Type B pancreatic cell (in vitro differentiated cells): ENCODE measurements at places on chromosomes 12 and 14. TPM values are rescaled to one million over a fixed set of nuclear protein-coding genes. Genes with fewer than 3 reads are reported as not detected.

DNA sequence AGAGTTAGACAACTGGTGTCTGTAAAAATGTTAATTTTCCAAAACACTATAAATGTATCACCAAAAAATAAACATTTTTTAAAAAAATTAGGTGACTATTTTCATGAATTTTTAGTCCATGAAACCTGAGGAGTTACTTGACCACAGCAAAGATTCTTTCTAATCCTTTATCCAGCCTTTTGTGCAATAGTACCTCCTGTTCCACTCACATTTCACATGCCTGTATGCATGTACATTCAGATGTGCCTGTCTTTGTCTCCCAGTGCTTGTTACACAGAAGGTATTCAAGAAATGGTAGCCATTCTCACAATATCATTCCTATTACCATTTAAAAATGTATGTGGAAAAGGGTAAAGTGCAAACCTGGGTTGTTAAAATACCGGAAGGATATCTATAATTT, 857.0 kb downstream of the DIO2 start:
- peaks cover 28% of the 10 kb centered on the region for H3K4me1 ChIP-seq
- H3K27me3 ChIP-seq, result no peaks in the 10 kb centered on the region
- H3K36me3 ChIP-seq, result no peaks in the 10 kb centered on the region
- no peak overlapping the region for H3K4me3 ChIP-seq

DNA sequence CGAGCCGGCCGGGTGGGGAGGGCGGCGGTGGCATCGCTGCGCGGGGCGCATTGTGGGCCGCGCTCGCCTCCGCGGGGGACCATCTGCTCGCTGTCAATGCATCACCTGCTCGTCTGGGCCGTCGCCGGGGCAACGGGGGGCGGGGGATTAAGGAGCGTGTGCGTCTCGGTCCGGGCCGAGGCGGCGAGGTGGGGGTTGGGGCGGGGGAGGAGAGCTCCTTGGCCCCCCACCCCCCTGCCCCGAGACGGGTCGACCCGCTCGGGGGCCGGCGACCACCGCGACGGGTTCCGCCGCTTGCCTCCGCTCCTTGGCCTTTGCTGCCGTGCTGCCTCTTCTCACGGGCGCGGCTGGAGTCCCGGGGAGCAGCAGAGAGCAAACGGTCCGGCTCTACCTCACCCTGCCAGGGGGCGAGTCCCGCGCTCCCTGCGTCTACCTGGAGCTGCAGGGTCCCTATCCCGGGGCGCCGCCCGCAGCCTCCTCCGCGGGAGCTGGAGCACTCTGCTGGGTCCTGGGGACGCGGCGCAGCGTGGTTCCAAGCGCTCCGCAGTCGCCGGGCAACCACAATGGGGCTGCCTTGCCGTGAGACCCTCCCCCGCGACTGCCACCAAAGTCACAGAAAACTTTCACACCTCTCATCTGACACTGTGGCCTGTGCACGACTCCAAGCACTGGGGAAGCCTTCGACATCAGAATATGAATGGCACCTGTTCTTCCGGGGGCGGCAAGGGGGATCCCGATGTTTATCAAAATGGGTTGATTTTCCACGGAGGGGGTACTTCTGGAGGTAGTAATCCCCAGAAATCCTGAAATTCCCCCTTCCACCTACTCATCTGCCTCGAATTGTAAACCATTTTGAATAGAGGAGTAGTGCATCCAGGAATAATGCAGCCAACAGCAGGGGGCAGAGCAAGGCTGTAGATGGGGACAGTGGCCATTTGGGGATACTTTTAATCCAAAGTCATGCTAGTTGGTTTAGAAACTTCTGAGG, at the start of gene C12orf42:
Gene C12orf42 (minus strand): TSS at position 500 of the 988 bp plus-strand sequence. CDS start 17,542 bp downstream, outside the sequence.
- peak within 1 kb of the TSS; percentile 10 for H3K27ac ChIP-seq
- peak within 1 kb of the TSS; percentile 84 for H3K4me3 ChIP-seq
- H3K27me3 ChIP-seq, result peaks cover 61% of the 10 kb centered on the region
- H3K36me3 ChIP-seq, result no peaks in the 10 kb centered on the region
- peaks cover 7% of the 10 kb centered on the region for H3K4me1 ChIP-seq

GRCh38 chr14:38502239-38502638, 246.3 kb upstream of the CLEC14A start:
- H3K27me3 ChIP-seq, result no peaks in the 10 kb centered on the region
- H3K27ac ChIP-seq, result no peak overlapping the region
- no peak overlapping the region for H3K4me3 ChIP-seq
- DNase-seq, result no peak
- no peaks in the 10 kb centered on the region for H3K36me3 ChIP-seq

DNA sequence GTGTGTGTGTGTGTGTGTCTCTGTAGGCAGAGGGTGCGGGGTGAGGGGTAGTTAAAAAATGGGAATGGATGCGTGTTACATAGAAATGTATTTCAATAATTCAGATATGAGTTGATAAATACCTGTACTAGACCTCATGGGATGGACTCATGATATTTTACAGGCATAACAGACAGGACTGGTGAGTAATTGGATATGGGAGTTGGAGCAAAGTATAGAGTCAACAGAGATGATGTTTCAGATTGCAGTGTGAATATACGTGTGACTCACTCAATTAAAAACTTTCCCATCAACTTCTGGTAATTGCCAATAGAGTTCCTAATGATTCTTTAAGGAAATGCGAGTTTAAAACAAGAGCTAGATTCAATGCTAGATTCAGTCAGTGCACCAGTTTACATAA, 711.9 kb downstream of the C12orf50 start:
- no peaks in the 10 kb centered on the region for H3K4me1 ChIP-seq
- DNase-seq, result no peak
- H3K27me3 ChIP-seq, result no peaks in the 10 kb centered on the region
- no peak overlapping the region for H3K27ac ChIP-seq

DNA sequence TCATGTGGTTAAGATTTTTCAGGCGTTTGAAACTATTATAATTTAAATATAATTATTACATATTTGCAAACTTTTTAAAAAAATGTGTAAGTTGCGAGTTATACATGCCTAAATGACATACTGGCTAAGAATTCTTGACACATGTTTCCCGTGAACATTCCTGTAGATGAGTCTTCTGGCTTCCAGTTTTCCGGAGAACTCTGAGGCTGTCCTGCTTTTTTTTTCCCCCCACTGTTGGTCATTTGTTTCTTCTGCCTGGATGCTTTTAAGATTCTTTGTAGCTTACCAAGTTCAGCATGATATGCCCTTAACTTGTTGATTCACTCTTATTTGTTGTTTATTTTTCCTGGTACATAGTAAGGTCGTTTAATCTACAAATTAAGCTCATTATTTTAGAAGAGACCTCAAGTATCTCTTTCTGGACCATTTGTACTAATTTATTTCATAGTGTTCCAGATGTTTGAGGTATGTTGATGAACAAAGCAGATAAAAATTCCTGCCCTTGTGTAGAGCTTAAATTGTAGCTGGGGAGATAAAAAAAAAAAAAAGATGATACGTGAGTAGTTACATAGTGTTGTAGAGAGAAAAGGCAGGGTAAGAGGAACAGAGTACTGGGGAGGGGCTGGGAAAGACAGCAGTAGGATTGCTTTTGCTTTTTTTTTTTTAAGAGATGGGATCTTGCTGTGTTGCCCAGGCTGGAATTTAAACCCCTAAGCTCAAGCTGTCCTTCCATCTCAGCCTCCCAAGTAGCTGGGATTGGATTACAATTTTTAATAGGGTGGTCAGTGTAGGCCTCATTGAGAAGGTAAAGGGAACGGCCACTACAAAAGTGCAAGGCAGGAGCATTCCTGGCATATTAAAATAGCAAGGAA, 32.8 kb downstream of the ARHGAP5 start:
- no peaks in the 10 kb centered on the region for H3K27me3 ChIP-seq
- H3K36me3 ChIP-seq, result peaks cover 42% of the 10 kb centered on the region

DNA sequence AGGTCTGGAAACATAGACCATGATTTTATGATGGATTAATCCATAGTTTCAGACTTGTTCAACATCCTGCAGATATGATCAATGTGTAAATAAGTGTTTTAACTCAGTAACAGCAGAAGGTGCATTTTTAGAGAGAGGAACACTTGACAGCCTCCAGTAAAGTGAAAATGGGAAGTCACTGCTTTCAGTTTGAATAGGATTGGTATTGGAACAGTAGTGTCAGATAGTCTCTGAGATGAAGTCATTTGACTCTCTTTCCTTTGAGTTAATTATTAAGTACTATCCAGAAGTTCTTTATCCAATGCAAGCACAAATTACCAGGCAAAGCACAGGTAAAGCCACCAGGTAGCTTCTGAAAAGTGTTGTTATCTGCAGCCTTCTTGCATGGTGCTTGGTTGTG, 14.5 kb upstream of the NAV3 start:
- H3K27me3 ChIP-seq, result no peaks in the 10 kb centered on the region
- DNase-seq, result no peak
- H3K4me1 ChIP-seq, result peaks cover 23% of the 10 kb centered on the region
- no peak overlapping the region for H3K4me3 ChIP-seq

DNA sequence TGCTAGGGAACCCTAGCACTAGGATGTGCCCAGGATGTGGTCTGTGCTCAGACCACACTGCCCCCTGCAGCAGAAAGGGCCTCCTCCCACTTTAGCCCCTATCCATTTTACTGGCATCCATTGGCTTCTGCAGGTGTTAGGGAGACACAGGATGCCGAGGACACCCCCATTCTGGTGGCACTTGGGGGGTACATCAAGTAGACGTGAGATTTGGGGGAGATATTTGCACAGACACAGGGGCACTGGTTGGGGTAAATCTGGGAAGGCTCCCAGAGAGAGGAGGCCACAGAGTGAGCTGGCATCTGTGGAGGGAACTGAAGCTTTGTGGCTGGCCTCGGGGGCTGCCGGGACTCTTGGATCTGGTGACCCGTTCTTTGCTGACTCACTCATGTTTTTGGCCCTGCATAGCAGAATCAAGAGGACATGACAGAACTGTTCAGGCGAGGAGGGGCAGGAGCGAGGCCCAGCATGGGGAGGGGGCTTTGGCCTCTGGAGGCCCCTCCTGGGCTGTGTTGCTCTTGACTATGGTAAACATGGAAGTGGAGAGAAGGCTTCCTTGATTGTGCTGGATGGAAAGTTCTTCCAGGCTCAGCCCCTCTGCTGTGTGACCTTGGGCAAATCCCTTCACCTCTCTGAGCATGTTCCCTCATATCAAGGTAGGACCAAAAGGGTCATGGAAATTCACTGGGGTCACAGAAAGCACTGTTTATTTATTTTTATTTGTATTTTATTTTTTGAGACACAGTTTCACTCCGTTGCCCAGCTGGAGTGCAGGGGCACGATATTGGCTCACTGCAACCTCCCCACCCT, 1.8 kb downstream of the PLBD2 start:
- no peaks in the 10 kb centered on the region for H3K27me3 ChIP-seq
- peak overlapping the region; percentile 86 for H3K4me3 ChIP-seq

The LRFN5 gene
- total RNA-seq, result 1.3 and 4.6 TPM in 2 replicates

The LRP1-AS gene
- not detected in 2 replicates for total RNA-seq

The NPC2 gene
- total RNA-seq, result 165 and 409 TPM in 2 replicates
